ENCODE measurements at places on chromosomes 11 and 22.

GRCh38 chr11:128757235-128757711, 63.4 kb downstream of the FLI1 start:
- no peak for DNase-seq

DNA sequence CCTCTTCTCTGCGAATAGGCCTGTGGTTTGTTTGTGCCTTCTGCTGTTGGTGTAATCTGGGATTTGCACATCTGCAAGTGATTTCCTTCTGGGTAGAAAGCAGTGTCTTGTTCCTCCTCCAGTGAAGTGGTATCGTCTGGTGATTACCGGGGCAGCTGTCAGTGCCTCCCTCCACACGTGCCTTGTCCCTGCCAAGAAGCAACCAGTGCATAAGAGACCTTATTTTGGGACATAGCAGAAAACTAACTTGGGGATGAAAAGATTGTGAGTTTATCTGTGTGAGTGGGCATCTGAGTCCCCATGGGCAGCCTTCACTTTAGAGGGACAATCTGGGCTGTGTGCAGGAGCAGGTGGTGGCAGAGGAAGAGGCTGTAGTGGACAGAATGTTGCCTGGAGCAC, 71.5 kb upstream of the SORL1-AS1 start:
- peak; percentile 46 for DNase-seq

DNA sequence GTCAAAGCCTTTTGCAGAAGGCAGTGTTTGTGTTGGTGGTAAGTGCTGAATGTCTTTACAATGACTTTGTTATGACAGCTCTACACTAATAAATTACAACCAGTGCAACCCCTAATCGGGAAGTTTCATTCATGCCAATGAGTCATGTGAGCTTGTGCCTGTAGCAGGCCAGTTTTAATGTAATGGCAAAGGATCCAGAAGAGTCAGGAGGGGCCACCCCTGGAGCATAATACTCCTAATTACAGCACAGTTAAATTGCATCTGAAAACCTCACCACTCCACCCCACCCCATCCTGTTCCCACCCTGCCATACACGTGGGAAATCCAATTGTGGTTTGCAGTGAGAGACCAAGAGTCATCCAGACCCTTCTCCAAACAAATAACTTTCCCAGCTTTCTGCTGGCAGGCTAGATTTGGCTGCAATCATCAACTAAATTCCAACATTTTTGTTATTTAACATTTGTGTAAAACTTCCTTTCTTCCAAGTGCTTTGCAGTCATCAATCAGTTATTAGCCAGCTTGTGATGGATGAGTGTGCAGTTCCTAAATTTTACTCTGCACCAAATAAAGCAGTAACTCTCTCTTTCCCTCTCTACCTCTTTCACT, 277.3 kb upstream of the FAT3 start:
- peak; percentile 47 for DNase-seq

DNA sequence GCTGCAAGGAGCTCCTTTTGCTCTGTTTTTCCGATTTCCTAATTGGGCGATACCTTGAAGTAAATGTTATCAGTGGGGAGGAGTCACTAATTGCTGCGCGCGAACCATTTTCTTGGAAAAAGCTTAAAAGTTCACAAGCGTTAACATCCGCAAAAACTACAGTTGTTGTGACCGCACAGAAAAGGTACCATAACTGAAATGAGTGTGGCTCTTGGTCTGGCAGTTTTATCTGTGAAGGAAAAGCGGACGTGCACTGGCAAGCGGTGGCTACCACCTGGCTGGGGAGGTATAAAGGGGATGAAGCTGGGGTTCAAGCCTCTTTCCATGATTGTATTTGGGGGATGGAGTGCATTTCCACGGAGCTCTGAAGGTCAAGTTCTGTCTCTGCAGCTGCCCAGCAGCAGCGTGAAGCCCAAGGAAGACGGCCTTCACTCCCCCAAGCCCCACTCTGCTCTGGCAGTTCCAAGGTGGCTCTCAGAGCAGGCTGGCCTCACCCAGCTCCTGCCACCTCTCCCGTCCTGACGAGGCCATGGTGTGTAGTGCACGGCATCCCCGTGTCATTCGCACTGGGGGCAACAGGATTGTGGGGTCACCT, 27.5 kb downstream of the MOV10L1 start:
- no peak for DNase-seq

GRCh38 chr11:16926883-16927626, 87.2 kb downstream of the PLEKHA7 start:
- no peak for DNase-seq

DNA sequence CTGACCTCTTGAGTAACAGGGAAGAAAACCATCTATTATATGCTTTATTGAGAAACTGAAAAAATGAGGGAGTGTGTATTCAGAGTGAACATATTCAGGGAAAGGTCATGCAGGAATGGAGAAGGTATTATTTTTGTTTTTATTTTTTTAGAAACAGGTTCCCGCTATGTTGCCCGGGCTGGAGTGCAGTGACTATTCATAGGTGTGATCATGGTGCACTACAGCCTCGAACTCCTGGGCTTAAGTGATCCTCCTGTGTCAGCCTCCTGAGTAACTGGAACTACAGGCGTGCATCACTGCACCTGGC, 8.7 kb upstream of the RCE1 start:
- DNase-seq: no peak

DNA sequence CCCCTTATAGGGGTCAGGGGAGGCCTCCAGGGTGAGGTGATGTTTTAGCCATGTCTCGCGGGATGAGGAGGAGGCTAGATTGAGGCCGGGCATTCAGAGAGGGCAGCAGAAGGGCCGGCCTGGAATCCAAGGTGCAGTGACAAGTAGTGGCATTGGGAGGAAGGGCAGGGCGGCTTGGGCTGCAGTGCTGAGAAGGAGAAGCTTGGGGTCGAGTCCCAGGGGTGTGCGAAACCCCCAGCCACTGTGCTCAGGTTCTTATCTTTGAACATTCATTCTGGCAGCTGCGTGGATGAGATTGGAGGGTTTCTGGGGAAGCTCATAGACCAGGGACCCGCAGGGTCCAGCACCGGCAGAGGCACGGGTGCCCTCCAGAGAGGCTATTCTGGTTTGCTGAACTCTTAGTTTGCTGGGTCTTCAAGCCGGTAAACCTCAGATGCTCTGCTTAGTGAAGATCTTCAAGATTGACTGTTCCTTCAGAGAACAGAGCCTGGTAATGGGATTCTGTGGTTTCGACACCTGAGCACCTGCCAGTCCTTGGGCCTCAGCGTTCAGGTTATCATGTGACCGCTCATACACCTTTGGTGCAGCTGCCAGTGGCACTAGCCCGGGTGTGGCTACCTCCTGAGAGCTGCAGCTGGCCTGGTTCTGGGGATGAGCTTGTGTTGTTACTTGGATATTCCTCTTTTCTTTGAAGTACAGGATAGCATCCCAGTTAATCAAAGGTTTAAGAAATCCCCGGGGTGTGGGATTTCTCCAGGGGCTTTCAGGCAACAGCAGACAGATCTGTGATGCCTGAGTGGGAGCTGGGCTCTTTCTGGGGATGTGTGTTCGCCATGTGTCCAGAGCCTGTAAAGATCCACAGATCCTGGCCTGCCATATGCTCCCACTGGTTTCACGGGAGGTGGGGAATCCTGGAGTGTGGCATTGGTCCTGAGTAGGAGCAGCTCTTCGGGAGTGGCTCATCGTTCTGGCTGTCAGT, 152.8 kb downstream of the TBC1D22A start:
- DNase-seq: no peak

- DNase-seq: no peak
Observed at GRCh38 chr11:20360650-20361049, 2.9 kb upstream of the HTATIP2 start.

DNA sequence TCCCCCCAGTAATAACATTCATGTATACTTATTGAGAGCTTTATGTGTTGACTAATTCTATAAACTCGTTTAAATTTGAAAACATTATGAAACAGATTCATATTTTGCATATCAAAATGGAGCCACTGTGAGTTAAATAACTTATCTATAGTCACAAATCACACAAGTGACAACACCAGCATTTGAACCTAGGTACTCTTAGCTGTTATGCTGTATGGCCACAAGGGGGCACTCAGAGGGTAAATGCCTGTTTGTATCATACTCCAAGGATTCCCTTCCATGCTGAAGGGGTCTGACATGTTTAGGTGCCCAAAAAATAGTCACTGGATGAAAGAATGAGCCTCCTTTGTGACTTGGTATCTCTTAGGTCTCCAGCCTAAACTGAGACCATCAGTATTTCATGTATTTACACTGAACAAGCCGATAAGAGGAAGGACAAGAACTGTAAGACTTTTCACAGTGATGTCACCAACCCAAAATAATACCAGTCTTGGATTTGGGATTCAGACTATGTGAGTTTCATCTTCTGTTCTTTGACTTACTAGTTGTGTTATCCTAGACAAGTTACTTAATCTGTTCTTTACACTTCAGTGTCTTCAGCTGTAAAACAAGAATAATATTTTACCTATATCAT, 12.2 kb upstream of the OR52D1 start:
- peak; percentile 7 for DNase-seq

GRCh38 chr22:41833369-41834004, 582 bp downstream of the SREBF2 start:
- peak; percentile 70 for DNase-seq

DNA sequence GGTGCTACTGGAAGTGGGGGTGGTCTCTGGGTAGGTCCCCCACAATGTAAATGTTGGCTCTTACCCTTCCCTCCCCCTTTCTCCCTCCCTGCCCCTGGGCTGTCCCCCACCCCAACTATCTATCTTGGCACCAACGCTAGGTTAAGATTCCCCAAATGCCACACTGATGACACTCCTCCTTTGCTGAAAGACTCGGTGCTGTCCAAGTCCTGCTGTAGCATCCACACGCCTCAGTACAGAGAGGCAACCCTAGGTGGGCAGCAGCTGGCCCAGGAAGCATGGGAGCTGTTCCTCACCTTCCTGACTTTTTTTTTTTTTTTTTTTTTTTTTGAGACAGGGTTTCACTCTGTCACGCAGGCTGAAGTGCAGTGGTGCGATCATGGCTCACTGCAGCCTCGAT, 3.4 kb upstream of the KCTD17 start:
- DNase-seq: no peak

DNA sequence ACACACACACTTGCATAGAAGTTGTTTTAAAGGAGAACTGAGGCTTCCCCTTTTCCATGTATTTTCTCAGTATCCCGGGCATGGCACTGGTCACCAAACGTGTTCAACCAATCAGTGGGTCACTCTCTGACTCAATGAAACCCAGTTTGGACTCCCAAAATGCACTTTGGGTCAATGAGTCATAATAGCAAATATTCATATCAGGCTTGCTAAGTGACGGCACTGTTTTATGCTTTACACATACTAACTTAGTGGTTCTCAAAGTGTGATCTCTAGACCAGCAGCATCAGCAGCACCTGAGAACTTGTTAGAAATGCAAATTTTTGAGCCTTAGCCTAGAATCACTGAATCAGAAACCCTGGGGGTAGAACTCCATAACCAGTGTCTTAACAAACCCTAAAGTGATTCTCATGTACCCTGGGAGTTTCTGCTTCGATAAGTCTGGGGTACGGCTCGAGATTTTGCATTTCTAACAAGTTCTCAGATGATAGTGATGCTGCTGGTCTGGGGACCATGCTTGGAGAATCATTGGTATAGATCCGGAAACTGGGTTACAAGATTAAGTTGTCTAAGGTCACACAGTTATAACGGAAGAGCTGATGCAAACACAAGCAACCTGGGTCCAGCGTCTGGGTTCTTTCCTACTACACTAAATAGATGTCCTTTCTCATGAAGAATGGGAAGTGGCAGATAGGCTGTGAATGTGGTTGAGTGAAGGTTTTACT, 35.6 kb downstream of the ETS1 start:
- DNase-seq: no peak

DNA sequence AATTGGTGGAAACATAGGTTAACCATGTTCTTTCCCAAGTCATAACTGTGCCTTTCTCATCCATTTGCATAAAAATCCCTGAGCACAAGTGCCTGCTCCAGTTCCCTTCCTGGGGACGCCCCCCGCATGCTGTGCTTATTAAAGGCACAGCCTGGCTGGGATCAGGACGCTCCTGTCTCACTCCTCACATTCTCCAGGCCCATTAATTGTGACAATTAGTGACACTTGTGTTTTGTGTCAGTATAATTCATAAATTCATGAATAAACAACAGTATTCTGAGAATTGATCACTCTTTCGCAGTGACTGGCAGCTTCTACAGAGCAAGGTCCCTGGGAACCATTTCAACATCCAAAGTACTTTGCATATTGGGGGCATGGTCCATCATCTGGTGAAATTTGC, 1354.4 kb downstream of the TBC1D22A start:
- DNase-seq: no peak

- no peak for DNase-seq
Observed at GRCh38 chr11:59207988-59208451, 4.7 kb downstream of the MPEG1 start.

DNA sequence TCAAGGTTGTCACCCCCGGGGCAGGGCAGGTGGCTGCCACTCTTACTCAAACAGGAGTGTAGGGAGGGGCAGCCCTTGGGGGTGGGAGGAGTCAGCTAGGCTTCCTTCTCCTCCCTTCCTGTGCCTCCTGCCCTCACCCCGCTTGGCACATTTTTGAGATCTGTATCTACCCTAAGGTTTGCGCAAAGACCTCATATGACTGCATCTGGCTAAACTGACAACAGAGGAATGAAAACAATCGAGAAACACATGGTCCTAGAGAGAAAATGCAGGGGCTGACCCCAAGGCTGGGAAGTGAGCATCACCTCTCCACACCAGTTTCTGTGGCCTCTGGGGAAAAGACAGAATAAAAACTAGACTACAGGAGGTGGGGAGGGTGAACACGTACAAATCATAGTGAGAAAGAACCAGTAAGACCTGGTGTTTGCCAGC, 28.1 kb downstream of the IGSF9B start:
- DNase-seq: no peak

DNA sequence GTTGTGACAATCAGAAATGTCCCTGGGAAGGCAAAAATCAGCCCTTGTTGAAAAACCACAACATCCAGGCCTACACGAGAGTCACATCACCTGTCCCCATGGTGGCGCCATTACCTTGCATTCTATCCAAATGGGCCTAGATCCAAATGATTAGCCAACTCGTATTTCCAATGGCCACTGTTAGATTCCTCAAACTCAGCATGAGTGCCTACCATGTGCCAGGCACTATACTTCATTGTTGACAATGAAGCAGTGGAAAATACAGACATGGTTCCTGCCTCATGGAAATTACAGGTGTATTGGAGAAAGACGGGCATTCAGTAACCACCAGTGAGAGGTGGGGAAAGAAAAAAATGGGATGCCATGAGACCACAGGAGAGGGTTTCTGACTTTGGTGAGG, 29.8 kb upstream of the CREB3L1 start:
- DNase-seq: peak; percentile 66

DNA sequence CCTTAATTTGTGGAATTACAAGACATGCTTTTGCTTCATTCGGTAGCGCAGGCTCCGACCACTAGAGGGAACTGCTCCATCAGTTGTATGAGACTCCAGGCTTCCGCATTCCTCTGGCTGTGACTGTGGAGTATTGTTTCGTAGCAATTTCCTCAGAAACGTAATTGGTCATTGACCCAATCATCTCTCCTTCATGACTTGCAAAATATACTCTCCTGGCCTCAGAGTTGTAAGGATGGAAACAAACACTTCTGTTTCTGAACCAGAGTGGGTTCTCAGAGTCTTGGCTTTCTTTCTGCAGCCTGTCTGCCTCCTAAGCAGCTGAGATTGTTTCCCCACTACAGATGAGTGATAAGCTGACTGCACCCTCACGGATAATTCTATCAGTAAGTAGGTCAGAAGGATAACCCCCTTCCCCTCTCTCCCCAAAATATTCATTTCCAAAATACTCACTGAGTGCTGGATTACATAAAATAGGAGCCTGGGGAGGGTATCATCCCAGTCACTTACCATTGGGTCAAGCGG, 146.8 kb upstream of the ZC3H12C start:
- peak; percentile 94 for DNase-seq

GRCh38 chr22:26066534-26066933, 102.7 kb upstream of the SEZ6L start:
- peak; percentile 87 for DNase-seq

GRCh38 chr11:122933416-122933815, 48.2 kb downstream of the BSX start:
- no peak for DNase-seq
